ENCODE measurements at places on chromosomes 12 and 14.

DNA sequence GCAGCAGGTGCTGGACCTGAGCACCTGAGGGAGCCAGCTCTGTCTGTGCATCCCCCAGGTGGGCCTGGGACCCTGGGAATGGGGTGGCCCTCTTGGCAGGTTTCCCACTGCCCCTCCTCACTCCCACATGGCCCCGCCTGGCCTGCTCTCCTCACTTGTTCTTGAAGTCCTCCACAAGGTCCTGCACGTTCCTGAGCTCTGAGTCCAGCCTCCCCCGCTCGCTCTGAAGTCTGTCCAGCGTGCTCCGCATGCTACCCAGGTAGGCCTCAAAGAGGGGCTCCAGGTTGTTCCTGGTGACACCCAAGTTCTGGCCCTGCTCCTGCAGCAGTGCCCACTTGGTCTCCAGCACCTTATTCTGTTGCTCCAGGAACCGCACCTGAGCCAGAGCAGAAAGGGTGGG lies 2.9 kb downstream of the KRT79 start:
- no peak overlapping the region for H3K27ac ChIP-seq
- H3K27me3 ChIP-seq = no peaks in the 10 kb centered on the region
- H3K4me3 ChIP-seq = no peak overlapping the region
- DNase-seq = no peak
- H3K36me3 ChIP-seq = no peaks in the 10 kb centered on the region

- DNase-seq = no peak
- H3K27me3 ChIP-seq = no peaks in the 10 kb centered on the region
- H3K36me3 ChIP-seq = no peaks in the 10 kb centered on the region
- H3K4me1 ChIP-seq = no peaks in the 10 kb centered on the region
Measured at GRCh38 chr12:108080363-108080762, 48.7 kb upstream of the WSCD2 start.

GRCh38 chr12:124774054-124774461 lies 89.6 kb downstream of the SCARB1 start:
- H3K27me3 ChIP-seq = no peaks in the 10 kb centered on the region
- peak overlapping the region; percentile 75 for H3K27ac ChIP-seq
- H3K4me1 ChIP-seq = peaks cover 24% of the 10 kb centered on the region
- peak overlapping the region; percentile 47 for H3K4me3 ChIP-seq
- no peaks in the 10 kb centered on the region for H3K36me3 ChIP-seq
- DNase-seq = no peak

DNA sequence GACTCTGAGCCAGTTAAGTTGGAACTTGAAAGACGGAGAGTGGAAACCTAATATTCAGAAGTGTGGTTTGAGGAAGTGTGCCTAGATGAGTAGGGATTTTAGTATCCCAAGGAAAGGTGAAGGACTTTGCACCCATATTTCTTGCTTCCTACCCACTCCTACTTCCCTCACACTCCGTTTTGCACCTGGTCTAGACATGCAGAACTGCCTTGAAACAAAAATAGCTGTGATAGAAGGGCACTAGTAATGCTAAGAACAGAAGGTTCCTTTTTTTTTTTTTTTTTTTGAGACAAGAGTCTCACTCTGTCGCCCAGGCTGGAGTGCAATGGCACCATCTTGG lies 732 bp upstream of the ARF3 start:
- DNase-seq = no peak
- H3K4me1 ChIP-seq = peaks cover 15% of the 10 kb centered on the region
- H3K36me3 ChIP-seq = peaks cover 5% of the 10 kb centered on the region
- H3K27ac ChIP-seq = no peak overlapping the region
- peaks cover 3% of the 10 kb centered on the region for H3K27me3 ChIP-seq

DNA sequence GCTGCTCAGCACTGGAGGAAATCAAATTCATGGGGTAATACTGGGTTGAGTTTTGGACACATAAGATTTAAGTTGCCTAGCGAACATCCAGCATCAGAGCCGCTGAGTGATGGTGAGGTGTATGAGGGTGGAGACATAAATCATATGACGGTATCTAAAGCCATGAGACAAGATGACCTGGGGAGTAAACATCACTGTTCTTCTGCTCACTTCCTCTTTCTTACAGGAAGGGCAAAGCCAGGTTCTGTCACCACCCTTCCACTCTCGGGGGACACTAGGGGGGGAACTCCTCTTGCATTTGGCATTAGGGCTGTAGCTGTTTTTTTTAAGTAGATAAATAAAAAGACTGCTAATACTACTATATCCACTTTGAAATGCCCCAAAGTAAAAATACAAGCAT lies 24.0 kb downstream of the PRDM4 start:
- H3K27ac ChIP-seq = no peak overlapping the region
- no peak for DNase-seq
- H3K4me1 ChIP-seq = no peaks in the 10 kb centered on the region
- no peak overlapping the region for H3K4me3 ChIP-seq

- peaks cover 2% of the 10 kb centered on the region for H3K27me3 ChIP-seq
- peak; percentile 29 for DNase-seq
- no peaks in the 10 kb centered on the region for H3K36me3 ChIP-seq
- no peak overlapping the region for H3K4me3 ChIP-seq
- H3K27ac ChIP-seq = no peak overlapping the region
Measured at GRCh38 chr12:51874000-51874399, 13.9 kb upstream of the ANKRD33 start.

DNA sequence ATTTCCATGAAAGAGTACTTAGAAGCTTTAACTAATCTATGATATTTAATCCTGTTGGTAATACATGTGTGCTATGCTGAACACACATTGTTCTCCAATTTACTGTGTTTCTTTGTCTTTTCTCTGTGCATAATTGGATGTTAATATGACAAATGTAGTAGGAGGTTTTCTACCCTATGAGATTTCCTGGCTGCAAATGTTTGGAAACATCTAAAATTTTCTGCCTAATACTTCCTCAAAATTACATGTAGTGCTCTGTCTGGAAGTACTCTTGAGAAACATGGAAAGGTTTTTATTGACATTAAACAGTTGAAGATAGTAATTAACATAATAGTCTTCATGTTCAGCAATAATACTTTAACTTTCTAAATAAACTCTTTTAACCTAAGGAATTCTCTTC lies 213.0 kb downstream of the KITLG start:
- DNase-seq = no peak
- H3K27me3 ChIP-seq = no peaks in the 10 kb centered on the region
- H3K27ac ChIP-seq = no peak overlapping the region
- no peaks in the 10 kb centered on the region for H3K4me1 ChIP-seq
- H3K36me3 ChIP-seq = no peaks in the 10 kb centered on the region

DNA sequence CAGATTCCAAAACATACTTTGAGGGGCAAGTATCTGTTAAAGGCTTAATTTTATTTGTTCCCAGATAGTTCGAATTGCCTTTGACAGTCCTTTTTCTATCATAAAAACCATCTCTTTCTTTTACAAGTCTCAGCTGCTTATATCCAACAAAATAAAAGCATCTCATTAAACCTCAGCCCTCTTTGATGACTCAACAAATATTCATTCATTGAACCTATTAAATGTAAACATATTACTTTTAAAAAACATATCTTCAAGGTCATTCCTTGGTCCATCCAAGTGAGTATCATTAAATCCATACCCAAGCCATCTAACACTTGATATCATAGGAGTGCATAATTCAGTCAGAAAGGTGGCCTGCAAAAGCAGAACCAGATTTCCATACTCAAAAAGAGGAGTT lies 154.6 kb upstream of the BCL2L14 start:
- H3K4me3 ChIP-seq = no peak overlapping the region
- no peaks in the 10 kb centered on the region for H3K27me3 ChIP-seq
- DNase-seq = no peak
- H3K4me1 ChIP-seq = no peaks in the 10 kb centered on the region
- no peaks in the 10 kb centered on the region for H3K36me3 ChIP-seq
- no peak overlapping the region for H3K27ac ChIP-seq

- no peaks in the 10 kb centered on the region for H3K4me1 ChIP-seq
- no peak for DNase-seq
- no peak overlapping the region for H3K27ac ChIP-seq
- H3K4me3 ChIP-seq = no peak overlapping the region
Measured at GRCh38 chr12:59076622-59077021, 156.3 kb upstream of the LRIG3 start.

- no peak overlapping the region for H3K4me3 ChIP-seq
- peak; percentile 41 for DNase-seq
- no peak overlapping the region for H3K27ac ChIP-seq
Measured at GRCh38 chr14:92718664-92719063, 29.8 kb downstream of the LGMN start.

DNA sequence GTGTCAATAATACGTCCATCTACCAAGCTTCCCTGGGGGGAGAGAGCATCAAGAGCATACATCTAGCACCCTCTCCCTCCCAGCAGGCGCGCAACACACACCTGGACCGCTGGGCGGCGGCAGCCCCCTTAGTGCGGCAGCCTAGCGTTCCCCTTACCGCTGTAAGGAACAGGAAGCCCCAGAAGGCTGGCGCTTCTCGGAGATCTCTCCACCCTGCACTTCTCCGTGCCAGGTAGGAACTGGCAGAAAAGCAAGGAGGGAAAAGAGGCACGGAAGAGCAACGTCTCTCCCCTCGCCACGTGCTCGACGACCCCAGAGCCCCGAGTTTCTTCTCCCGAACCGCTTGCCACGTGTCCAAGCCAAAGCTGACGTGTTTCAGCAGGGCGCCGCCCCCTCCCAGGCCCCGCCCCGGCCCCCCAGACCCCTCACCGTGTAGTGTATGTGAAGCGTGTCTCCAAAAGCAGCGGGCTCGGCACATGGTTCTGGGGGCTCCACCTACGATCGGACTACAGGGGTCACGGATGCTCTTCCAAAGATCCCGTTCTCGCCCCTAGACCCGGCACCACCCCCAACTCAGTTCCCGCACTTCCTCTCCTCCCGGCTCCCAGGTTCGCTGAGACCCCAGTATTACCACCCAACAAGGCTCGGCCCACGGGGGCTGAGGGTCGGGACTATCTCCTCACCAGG lies 532 bp downstream of the FKBP11 start:
- peak; percentile 32 for DNase-seq
- peak overlapping the region; percentile 92 for H3K4me3 ChIP-seq
- H3K27ac ChIP-seq = peak overlapping the region; percentile 85
- no peaks in the 10 kb centered on the region for H3K27me3 ChIP-seq
- peaks cover 26% of the 10 kb centered on the region for H3K36me3 ChIP-seq

DNA sequence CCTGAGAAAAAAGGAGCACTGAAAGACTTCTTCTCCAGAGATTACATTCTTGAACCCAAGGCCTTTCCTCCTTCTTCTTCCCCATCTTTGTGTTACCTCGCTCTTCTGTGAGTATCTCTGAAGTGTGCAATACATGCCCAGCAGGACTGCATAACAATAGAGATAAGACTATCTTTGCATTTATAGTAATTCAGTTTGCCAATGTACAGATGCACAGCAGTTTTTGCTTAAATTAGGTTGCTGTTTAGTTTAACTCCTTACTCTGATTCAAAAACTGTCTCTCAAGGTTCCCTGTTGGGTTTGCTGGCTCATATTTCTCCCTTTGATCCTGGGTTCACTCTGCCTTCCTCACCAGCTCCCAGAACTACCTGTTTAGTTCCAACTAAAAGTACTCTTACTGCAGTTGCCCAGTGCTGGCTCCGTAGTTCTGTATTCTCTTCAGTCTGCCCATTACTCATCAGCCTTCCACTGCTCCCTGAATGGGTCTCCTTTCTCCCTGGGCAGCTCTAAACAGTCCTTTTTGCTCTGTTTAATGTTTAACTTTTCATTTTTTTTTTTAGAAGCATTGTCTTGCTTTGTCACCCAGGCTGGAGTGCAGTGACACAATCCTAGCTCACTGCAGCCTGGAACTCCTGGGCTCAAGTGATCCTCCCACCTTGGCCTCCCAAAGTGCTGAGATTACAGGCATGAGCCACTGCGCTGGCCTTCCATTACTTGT lies 180.6 kb upstream of the CAND1 start:
- peaks cover 2% of the 10 kb centered on the region for H3K27me3 ChIP-seq
- DNase-seq = no peak
- no peak overlapping the region for H3K4me3 ChIP-seq
- no peaks in the 10 kb centered on the region for H3K36me3 ChIP-seq
- no peaks in the 10 kb centered on the region for H3K4me1 ChIP-seq

DNA sequence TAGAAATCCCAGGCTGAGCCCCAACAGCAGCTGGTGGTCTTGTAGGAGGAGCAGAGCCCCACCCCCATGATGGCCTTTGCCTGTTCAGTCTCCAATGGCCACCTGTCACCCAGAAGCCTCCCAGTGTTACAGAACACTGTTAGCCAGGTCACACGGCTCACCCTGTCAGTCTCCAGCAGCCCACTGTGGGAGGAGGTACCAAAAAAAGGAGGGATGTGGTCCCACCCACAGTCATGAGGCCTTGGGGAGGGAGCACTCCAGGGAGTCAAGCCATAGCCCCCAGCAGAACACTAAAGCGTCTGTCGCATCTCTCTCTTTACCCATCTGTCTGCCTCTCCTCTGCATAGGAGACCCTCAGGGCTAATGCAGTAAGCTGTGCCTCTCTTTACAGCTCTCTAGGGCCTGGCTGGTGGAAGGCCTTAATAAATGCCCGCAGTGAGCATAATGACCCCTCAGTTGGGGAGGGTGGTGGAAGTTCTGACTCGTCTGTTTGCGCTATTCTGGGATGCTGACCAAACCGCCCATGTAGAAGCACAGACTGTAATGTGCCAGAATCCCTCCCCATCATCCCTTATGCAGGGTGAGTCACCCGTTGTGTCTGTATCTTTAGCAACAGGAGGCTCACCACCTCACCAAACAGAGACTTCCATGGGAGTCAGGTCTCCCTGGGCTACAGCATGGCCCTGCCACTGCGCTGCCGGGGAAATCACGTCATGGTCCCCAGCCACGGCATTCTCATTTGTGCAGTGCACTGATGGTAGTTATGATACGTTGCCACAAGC lies 14.6 kb downstream of the C14orf132 start:
- no peak overlapping the region for H3K4me3 ChIP-seq
- DNase-seq = peak; percentile 100
- H3K27ac ChIP-seq = peak overlapping the region; percentile 95
- H3K4me1 ChIP-seq = peaks cover 31% of the 10 kb centered on the region
- H3K27me3 ChIP-seq = no peaks in the 10 kb centered on the region

DNA sequence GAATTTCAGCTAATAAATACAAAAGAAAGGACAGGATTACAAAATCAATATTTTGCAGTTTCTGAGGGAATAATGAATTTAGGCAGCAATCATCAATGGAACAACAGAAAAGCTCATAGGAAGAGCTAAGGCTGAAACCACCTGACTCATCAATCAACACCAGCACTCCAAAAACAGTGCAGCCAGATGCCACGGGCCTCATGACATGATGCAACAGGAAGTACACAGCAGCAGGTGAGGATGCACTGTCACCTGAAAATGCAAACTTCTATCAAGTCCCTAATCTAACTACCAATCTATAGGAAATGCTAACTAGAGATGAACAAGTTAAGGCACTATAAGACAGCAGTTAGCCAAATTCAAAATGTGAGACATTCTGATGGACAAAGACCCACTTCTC lies 21.7 kb downstream of the GNS start:
- H3K27me3 ChIP-seq = no peaks in the 10 kb centered on the region
- no peak for DNase-seq
- no peak overlapping the region for H3K4me3 ChIP-seq
- H3K4me1 ChIP-seq = peaks cover 5% of the 10 kb centered on the region
- H3K27ac ChIP-seq = no peak overlapping the region
- H3K36me3 ChIP-seq = peaks cover 15% of the 10 kb centered on the region
